ENCODE measurements at places on chromosomes 7 and 10. TPM values are rescaled to one million over a fixed set of nuclear protein-coding genes. Genes with fewer than 3 reads are reported as not detected.

DNA sequence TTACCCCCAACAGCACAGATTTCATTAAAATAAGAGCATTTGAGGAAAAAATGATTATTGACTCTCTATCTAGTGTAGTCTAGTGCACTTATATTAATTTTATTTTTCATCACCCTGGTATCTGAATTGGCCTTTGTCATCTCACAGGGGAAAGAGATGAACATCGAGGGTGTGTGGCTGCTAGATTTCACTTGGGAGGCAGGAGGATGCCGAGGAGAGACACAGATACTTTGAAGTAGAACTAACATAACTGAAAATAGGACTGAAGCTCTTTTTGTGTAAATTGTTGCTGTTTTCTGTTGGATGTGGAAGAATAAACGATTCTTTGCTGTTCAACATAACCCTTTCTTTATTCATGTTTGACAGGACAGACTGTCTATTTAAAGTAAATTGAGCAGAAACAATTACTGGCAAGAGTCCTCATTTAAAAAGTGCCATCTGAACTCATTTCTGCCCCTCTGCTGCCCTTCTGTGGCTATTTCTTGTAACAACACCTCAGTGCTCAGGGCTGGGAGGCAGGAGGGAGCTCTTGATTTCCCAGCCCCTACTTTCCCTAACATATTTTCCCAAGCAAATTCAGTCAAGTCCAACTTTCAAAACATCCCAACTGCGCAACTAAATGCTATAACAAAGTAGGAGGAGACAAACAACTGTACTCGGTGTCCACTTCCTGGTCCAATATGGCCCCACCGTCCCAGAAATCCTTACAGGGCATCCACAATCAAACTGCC is 15.6 kb downstream of the LYZL1 start:
- peak; percentile 55 for DNase-seq

DNA sequence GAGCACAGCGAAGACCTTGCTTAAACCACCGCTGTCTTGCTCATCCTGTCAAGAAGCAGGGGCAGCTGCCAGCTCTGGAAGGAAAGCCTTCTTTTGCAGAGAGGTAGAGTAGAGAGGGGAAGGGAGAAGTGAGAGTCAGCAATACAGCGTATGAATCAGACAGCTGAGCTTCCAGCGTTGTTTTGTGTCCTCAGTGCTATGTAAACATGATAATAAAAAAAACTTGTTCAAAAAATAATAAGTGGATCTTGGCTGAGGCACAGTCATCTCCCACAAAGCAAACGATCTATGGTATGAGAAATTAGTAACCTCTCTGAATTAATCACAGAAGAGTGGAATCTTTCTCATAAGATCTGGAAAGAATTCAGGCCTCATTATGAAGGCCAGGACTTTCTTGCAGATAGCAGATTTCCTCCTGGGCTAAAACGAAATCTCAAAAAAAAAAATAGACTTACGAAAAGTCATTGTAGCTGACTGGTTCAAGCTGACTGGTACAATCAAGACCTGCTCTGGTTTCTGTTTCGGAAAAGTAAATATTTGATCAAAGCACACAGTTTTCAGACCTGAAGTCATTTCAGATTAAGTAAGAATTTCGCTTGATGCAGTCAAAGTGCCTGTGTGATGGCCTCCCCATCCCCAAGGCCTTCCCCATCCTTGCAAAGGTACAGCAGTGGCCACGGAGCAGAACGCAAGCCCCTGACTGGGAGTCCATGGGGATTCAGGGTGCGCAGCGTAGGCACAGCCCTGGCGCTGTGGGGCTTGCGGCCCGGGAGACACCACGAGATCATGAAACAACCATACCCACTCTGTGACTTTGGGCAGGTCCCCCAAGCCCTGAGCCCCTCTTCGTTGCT is 29.4 kb downstream of the CHST15 start:
- no peak for DNase-seq

GRCh38 chr7:89728481-89728880 is 425.8 kb upstream of the STEAP1 start:
- DNase-seq: no peak

DNA sequence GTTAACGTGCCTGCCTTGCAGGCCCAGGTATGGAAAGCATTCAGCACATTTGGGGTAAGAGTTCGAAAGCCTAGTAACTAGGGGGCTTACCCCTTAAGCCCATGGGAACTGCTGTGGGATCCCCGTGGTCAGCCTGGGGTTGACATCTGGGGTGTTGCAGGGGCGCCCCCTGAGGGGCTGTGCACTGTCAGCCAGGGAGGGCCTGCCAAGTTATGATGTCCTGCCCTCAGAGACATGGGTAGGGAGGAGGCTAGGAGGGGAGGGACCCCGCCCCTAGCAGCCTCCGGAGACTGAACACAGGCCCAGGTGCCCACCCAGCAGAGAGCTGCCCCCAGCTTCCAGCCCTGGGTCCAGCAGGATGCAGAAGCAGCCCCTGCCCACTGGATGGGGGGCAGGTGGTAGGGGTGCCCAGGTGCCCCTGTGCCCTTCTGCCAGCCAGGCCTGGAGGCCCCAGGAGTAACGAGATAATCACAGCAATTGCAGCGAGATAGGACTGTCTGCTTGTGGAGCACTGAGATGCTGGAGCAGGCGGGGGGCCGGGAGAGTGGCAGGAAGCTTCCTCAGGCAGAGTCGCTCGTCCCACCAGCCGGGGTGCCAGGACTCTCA is 153.3 kb downstream of the UBE2H start:
- DNase-seq: no peak

The TCF7L2 gene
- polyA plus RNA-seq: 47.8 TPM

The SPDYE1 gene
- polyA plus RNA-seq: 0.80 TPM

GRCh38 chr10:110655320-110655719 is 11.2 kb downstream of the RBM20 start:
- no peak for DNase-seq

The PRLHR gene
- not detected for polyA plus RNA-seq

DNA sequence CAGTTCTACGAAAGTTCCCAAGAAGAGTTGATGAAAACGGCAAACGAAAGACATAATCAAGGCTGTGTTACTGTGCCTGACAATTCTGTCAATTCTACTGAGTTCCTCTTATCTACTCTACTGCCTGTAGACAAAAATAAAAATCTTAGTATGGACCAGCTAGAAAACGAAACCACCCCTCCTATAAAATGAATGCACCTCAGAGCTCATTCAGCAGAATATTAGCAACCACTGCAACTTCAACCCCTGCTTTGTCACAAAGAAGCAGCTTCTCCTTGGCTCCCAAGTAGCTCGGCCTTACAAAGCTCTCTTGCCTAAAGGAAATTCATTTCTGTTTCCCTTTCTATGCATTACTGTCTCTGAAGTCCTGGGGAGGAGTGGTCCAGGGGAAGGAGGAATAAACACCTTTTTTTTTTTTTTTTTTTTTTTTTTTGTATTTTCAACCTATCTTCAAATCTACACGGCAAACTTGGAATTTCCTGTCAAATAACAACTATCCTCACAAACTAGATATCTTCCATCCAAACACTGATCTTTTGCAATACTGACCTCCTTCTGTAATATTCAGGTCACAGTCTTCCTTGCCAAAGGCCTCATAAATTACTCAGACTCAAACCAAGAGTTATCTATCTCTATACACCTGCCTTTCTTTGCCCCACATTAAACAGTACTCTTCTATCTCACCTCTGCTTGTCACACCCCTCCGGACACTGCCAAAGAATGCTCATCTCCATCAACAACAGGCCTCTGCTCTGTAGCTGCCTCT is 74.3 kb downstream of the GLI3 start:
- DNase-seq: no peak

The ACTL6B gene
- polyA plus RNA-seq: not detected

The TRPV6 gene
- polyA plus RNA-seq: 13.3 TPM

The SYT15B gene
- 3.5 TPM for polyA plus RNA-seq

- DNase-seq: no peak
Observed at GRCh38 chr10:72375173-72375572, 20.5 kb upstream of the DNAJB12 start.

GRCh38 chr7:159204664-159205063 is 60.0 kb upstream of the VIPR2 start:
- DNase-seq: no peak

DNA sequence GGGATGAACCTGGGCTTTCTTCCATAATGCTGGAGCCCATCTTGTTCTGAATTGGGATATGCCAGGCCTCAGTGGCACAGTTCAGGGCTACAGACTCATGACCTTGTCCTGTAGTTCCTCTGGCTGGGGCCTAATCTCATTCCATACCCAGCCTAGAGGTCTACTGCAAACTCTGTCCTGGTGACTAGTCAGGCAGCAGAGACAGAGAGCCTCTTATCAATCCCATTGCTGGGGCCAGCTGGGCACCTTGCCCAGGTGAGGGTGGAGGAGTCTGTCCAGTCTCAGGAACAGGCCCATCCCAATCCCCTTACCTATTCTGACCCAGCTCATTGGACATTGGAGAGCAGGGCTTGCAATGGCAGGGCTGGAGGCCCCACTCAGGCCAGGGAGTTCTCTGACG is 28.0 kb upstream of the COMTD1 start:
- no peak for DNase-seq

DNA sequence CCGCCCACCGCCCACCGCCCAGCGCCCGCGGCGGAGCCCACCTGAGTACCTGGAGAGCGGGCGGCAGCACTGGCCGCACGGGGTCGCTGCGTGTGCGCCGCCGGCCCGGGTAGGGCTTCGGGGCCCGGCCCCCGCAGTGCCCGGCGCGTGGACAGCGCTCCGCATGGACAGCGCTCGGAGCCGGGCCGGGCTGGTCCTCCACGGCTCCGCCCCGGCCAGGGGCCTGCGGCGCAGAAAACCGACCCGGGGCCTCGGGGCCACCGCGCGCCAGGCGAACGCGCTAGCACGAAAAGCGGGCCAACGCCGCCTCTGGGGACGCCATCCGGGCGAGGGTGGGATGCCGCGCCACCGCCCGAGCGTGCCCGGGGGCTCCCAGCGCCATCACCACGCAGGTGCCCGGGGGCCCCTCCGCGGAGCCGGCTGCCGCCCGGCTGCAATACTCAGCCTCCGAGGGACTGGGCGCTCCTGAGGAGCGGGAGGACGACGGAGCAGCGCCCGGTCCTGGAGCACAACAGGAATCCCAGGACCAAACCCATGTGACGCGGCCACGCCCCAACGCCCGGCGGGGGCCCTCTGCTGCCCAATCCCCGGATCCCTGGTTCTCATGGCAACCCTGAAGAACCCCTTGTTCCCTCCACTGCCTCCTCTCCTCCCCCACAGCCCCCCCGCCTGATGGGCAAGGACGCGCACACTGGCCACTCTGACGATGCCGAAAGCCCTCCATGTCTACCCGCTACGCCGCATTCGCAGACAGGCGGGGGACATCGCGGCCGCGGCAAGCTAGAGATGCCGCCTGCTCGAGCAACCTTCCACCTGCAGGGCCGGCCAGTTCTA is at the start of gene GRB10:
Gene GRB10 (minus strand): TSS at position 522 of the 834 bp plus-strand sequence. CDS start 50,574 bp downstream, outside the sequence.
- DNase-seq: no peak

DNA sequence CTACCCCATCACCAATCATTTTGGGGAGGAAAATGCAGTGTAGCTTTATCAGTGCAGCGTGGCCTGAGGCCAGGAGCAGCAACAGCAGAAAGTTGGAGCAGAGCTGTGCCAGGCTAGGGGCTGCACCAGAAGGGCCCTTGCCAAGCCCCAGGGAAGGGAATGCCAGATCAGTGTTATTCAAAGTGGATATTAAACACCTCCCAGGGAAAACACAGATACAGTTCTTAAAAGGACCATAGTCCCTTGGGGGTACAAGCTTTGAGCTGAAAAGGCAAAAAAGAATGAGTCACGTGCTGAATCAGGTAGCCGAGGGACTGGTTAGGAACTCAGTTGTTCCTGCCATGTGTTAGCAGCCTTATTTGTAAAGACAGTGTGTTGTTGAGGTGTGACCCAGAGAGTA is 54.0 kb downstream of the GSDME start:
- DNase-seq: no peak

The WNT8B gene
- polyA plus RNA-seq: 0.63 TPM

The RARRES2 gene
- 46.9 TPM for polyA plus RNA-seq

DNA sequence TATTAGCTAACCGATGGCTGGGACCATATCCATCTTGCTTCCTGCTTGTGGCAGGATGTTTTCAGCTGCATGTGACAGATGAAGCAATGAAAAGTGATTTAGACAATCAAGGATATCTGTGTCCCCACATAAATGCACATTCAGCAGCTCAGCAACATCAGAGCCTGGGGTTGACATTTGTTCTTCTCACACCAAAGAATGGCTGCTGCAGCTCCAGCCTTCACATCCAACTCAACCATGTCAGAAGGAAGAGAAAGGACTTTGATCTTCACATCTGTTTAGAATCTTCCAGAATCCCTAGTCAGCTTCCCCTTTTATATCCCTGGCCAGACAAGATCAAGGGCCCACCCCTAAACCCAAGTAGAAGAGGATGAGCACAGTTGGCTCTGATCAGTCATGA is 11.9 kb upstream of the FRMPD2 start:
- no peak for DNase-seq

The CRPPA gene
- polyA plus RNA-seq: 4.0 TPM

The GPC2 gene
- 18.3 TPM for polyA plus RNA-seq

The MDFIC gene
- 27.3 TPM for polyA plus RNA-seq

The UBE2H gene
- 130 TPM for polyA plus RNA-seq

The EVX1 gene
- 0.07 TPM for polyA plus RNA-seq

GRCh38 chr10:43012578-43012977 is 64.3 kb upstream of the RET start:
- DNase-seq: no peak

DNA sequence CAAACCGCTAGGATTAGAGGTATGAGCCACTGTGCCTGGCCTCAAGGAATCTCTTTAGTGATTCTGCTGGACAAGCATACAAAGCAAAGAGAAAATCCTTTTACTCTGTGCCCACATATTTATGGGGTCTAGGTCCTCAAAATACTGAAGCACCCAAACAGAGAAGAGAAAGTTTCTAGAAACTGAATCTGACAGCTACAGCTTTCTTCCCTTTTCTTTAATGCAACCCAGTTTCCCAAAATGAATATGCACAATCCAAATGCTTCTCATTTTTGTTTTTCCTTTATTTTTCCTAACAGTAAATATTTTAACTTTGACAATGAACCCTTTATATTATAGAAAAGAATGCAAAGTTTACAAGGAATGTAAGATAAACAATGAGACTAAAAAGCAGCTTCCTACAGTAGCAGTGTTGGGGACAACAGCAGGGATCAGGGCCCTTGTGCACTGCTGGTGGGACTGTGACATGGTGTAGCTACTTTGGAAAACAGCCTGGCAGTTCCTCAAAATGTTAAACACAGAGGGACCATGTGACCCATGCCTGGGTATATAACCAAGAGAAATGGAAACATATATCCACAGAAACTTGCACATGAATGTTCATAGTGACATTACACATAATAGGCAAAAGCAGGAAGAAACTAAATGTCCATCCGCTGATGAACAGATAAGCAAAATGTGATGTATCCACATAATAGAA is 325.2 kb downstream of the PRPF18 start:
- no peak for DNase-seq

The CHCHD2 gene
- 277 TPM for polyA plus RNA-seq

DNA sequence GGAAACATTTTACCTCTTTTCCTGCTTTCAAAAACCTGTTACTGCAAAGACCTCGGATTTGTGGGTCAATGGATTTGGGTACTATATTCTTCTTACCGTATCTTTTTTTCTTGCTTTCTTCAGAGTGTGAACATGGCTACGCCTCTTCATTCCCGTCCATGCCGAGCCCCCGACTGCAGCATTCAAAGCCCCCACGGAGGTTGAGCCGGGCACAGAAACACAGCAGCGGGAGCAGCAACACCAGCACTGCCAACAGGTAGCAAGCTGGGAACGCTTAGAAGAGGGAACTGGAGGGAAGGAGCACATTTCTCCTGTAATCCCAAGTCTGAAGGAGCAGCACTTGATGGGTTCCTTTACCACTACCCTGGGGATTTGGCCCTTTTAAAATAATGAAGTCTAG is 20.7 kb downstream of the MXI1 start:
- DNase-seq: no peak

The NRAP gene
- not detected for polyA plus RNA-seq

The STN1 gene
- polyA plus RNA-seq: 27.1 TPM

- no peak for DNase-seq
Observed at GRCh38 chr7:132247995-132248618, 328.2 kb downstream of the PLXNA4 start.

The ITPRID1 gene
- 0.18 TPM for polyA plus RNA-seq

All from left renal pelvis (tissue), 4 donors.